Stomach (tissue), 19 donors: ENCODE measurements at places on chromosomes 11 and 22. TPM values are rescaled to one million over a fixed set of nuclear protein-coding genes. Genes with fewer than 3 reads are reported as not detected.

ZC3H12C gene
- 23.2 TPM for total RNA-seq

DNA sequence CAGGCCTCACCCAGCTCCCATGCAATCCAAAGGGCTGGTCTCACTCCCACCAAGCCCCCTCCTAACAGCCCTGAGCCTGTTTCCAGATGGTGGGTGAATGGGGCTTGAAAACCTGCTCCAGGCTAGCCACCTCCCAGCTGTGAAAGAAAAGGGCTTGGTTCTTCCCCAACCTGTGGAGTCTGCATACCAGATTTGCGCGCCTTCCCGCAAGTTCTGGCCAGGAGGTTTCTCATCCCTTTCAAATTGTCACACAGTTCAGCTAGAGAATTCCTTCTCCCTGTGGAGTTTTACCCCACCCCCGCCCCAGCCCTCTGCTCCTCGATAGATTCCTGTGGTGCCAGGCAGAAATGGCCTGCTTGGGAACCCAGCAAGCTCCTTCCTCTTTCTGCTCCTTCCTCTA is 734.6 kb upstream of the FAT3 start:
- DNase-seq, result no peak

- peak; percentile 32 for DNase-seq
Observed at GRCh38 chr11:134734141-134734845, 322.3 kb upstream of the B3GAT1 start.

DNA sequence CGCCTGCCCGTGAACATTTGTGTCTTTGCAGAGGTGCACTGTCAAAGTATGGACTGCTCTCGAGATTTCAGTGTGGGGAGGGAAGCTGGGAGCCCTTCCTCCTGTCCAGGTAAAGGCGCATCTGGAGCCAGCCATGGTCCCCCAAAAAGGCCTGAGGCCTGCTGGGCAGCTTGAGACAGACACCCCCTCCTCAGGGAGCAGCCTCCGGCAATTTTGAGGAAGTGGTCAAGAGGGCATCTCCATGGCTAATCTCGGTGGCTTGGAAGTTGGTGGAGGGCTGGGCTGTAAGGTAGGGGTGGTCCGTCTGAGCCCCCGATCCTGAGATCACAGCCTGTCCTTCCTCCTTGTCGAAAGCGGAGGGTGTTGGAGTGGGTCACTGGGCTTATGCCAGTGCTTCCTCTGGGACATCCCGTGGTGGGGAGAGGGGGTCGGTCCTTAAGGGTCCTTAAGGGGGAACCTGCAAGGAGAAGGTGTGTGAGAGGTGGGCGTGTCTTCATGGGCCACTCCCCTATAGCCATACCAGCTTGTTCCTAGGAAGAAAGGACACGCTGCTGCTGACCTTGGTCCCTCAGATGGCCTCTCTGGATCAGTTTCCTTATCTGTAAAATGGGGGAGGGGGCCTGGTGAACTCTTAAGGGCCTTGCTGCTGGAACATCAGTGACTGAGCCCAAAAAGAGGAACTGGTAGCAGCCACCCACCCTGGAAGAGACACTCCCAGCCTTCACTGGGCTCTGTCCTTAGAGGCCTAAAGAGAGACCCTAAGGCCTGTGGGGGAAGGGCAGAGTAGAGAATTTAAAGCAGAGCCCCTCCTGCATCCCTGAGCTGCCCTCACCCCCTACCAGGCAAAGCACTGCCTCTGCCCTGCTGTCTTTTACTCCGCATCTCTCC is 2.6 kb downstream of the KCNC1 start:
- DNase-seq, result no peak

- DNase-seq, result no peak
Observed at GRCh38 chr11:115721296-115721995, 217.2 kb upstream of the CADM1 start.

DNA sequence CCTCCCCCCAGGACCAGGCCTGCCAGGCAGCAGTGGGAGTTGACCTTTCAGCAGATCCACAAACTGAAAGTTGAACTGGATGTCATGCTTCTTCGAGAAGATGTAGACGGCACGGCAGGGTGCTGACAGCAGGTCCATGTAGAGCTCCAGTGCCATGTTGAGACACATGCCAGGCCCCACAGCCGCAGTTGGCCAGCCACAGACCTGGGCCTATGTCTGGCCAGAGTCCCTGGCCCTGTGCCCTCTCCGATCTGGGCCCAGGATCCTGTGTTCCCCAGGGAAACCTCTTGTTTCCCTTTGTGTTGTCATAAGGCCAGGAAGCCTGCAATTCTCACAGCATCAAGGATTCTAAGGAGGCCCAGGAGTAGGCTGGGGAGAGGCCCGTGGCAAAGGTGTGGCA is at the start of gene GSTT4:
Gene GSTT4 (minus strand): TSS at position 253 of the 400 bp plus-strand sequence. CDS start 97 bp downstream, at position 156.
- DNase-seq, result peak; percentile 32

- no peak for DNase-seq
Observed at GRCh38 chr22:38171927-38172831, 9.5 kb downstream of the PLA2G6 start.

DNA sequence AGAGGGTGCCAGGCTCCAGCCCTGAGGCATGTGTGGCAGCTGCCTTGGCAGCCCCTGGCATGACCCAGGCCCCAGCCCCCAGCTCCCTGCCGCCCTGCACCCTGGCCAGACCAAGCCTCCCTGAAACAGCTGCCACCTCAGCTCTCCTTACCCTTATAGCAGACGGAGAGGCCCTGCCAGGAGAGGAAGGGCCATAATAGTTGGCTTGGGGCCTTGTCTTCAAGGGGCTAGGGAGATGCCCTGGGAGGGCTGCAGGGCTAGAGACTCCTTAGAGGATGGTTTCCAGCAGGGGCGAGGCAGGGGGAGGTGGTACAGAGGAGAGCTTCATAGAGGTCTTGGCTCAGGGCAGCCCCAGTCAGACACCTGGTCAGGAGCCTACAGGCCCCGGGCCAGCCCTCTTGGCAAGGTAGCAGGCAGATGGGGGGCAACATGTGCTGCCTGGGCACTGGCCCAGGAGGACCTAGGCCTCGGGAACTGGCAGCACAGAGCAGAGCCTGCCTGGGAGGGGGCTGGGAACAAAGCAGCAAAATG is 13.0 kb downstream of the SMTN start:
- no peak for DNase-seq

- DNase-seq, result no peak
Observed at GRCh38 chr22:39715778-39716495, 145.4 kb downstream of the CACNA1I start.
